IMR-90 (cell line): ENCODE measurements at places on chromosomes 3 and 15.

DNA sequence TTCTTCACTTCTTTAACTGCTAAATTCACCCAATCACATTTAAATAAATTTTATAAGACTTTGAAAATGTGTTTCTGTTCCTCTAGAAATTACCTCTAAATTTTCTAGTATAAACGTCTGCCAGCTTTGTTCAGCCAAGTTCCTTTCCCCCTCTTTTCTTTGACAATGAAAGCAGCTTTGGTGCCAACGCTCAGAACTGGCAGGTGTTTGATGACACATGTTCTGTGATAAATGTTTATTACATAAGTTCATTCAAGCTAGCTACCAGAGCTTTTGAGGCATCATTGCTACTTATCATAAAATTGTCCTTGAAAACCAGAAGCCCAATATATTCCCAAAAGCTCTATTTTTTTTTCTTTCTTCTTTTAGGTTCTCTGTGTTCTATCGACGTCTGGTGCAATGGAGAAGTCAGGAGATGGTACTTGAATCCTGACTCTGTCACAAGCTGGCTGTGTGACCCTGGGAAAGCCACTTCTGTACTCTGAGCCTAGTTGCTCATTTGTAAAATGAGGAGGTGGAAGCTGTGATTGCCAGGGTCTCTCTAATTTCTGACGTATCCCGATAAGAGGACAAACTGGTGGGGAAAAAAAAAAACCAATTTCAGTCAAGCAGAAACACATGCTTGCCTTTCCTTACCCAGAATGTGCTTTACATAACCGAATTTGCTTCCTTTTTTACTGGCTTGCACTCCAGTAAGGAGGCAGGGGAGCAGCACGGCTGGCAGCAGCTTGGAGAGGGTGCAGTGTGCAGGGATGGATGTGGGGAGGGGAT lies 187.1 kb upstream of the LPP start:
- no peak for DNase-seq

DNA sequence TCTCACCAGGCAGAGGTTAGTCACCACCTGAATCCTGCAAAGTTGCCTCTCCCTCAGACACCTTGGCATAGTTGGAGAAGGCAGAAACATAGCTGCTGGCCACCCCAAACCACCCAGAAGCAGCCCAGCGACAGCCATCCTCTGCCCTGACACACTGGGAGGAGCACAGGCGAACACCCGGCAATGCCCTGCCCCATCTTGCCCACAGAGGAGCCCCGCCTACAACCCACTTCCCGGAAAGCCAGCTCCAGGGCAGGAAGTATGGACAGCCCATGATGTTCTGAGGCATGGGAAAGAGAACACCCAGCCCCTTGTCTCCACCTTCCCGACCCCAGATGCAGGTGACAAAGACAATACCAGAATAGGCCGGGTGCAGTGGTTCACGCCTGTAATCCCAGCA lies 12.6 kb upstream of the SHISA5 start:
- DNase-seq: no peak

DNA sequence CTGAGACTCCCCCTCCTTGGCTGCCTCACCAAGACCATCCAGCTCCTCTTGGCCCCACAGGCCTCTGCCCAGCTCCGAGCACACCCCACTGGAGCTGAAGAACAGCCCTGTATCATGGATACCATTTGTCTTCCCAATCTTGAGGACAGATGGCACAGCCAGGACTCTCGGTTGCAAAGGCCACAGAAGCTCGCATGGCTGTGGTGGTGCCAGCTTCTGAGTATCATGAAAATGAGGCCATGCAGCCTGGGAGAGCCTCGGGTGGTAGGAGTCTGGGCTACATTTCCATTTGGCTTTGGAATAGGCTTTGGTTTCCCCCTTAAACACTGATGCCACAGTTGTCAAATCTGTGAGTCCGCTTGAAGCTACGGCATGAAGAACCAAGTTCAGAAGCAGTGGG lies 106.6 kb downstream of the SEMA5B start:
- no peak for DNase-seq

DNA sequence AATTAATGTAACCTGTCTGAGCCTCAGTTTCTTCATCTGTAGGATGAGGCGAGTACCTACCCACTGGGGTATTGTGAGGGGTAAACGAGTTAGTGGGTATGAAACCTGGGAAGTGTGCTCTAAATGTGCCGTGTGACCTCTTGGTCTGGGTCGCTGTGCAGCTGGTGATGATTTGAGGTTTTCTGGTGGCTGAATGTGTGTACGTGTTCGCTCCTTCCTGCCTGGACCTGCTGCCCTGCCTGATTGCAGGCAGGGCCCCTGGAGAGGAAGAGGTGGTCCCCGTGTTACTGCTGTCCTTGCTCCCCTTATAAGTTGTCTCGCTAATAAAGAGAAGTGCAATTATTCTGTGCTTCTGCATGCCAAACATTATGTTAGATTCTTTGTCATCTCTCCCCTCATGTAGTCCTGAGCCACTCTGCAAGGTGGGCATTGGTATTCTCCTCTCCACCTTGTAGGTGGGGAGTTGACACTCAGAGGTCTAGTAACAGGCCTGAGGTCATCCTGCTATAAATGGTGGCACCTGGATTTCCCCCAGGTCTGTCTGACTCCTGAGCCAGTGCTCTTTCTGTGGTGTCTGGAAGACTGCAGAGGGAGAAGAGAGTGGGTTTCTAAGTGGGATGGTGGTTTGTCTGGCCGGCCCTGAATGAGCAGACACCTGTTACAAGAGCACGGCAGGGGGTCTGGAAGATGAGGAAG lies 15.7 kb downstream of the PDIA5 start:
- DNase-seq: no peak

DNA sequence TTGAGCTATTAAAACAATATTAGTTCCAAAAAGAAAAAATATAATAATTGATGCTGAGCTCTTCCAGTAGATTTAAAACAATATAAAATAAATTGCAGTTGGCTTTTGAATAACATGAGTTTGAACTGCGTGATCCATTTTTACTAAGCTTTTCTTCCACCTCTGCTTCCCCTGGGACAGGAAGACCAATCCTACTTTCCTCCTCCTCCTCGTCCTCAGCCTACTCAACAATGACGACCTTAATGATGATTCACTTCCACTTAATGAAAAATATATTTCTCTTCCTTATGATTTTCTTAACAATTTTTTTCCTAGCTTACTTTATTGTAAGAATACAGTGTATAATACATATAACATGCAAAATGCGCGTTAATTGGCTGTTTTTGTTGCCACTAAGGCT lies 78.9 kb upstream of the THRB start:
- DNase-seq: no peak

- peak; percentile 54 for DNase-seq
Measured at GRCh38 chr15:85019815-85020590, 38.3 kb downstream of the PDE8A start.

- DNase-seq: no peak
Measured at GRCh38 chr3:154224366-154224765, 99.9 kb downstream of the DHX36 start.

- DNase-seq: no peak
Measured at GRCh38 chr3:15497964-15498363, 23.5 kb downstream of the COLQ start.

- DNase-seq: no peak
Measured at GRCh38 chr15:28942046-28942445, 56.3 kb downstream of the APBA2 start.

GRCh38 chr3:89644716-89645115 lies 537.3 kb downstream of the EPHA3 start:
- no peak for DNase-seq
